Left renal cortex interstitium (tissue), 4 donors: ENCODE measurements at places on chromosomes 11 and 22. TPM values are rescaled to one million over a fixed set of nuclear protein-coding genes. Genes with fewer than 3 reads are reported as not detected.

GRCh38 chr11:34987617-34988016 is 71.2 kb downstream of the PDHX start:
- no peak for DNase-seq

DNA sequence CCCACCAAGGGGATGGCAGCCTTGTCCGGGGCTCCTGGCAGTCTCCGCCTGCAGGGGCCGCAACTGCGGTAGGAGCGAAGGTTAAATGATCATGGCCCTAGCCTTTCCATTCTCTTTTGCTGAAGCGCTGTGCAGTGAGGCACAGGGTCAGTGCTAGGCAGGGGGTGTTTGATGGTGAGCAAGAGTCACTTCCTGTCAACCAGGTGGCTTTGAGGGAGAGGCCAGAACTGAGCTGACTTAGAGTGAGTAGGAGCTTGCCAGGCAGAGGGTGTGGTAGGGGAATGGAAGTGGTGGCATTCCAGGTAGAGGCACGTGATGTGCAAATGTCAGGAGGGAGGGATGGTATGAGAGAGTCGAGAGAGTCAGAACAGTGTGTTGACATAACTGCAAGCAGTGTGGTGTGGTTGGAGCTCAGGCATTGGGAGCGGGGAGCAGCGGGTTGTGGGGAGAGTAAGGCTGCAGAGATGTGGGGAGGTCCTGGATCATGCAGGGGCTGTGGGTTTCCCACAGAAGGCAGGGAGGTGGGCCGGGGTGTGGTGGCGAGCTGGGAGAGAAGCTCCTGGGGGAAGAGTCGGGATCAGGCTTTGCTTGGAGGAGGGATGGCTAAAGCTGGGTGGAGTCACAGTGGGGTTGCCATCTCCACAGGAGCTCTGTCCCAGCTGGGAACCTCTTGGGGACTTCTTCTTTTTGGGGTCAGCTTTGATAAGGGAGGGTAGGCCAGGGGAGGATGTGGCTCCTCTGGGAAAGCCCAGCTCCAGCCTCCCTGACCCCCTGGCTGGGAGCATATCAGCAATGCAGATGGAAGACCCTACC is 33.3 kb downstream of the AMPD3 start:
- no peak for DNase-seq

- DNase-seq, result no peak
Observed at GRCh38 chr11:20881328-20882079, 212.1 kb downstream of the NELL1 start.

- DNase-seq, result no peak
Observed at GRCh38 chr11:61168800-61169199, 7.6 kb upstream of the VPS37C start.

DNA sequence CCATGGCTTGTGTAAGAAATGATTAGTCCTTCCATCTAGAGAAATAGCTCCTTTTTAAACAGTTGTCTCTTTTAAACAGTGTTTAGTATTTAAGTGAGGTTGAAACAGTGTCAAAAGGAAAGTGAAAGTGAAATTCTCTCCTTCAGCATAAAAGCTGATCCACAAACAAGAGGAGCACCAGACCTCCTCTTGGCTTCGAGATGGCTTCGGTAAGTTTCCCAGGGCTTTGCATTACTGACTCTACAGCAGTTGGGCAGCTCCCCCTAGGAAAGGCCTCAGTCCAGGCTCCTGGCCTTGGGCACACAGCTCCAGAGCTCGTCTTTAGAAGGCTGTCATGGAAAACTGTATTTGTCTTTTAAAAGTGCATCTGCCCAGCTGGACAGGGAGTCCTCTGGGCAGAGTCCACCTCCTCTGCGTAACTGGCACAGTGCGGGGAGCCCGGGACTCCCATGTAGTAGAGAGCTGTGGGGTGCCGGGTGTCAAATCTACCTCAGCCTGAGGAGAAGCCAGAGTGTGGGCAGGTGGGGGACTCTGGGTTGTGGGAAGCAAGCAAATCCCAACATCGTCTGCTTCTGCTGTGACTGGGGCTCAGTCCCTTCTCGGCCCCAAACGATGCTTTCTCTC is at the start of gene PLAAT4:
PLAAT4 (plus strand) TSS at position 140 of the 624 bp plus-strand sequence; CDS start at position 201, 61 bp downstream.
- DNase-seq, result no peak

- DNase-seq, result no peak
Observed at GRCh38 chr22:19891317-19892256, 36.9 kb upstream of the GNB1L start.

DNA sequence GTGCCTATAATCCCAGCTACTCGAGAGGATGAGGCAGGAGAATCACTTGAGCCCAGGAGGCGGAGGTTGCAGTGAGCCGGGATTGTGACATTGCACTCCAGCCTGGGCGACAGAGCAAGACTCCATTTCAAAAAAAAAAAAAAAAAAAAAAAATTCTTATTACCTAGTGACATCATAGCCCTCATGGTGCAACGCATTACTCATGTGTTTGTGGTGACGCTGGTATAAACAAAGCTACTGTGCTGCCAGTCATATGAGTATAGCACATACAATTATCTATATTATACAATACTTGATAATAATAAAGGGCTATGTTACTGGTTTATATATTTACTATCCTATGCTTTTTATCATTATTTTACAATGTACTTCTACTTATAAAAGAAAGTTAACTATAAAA is 41.2 kb downstream of the OR2AT4 start:
- DNase-seq, result no peak

DNA sequence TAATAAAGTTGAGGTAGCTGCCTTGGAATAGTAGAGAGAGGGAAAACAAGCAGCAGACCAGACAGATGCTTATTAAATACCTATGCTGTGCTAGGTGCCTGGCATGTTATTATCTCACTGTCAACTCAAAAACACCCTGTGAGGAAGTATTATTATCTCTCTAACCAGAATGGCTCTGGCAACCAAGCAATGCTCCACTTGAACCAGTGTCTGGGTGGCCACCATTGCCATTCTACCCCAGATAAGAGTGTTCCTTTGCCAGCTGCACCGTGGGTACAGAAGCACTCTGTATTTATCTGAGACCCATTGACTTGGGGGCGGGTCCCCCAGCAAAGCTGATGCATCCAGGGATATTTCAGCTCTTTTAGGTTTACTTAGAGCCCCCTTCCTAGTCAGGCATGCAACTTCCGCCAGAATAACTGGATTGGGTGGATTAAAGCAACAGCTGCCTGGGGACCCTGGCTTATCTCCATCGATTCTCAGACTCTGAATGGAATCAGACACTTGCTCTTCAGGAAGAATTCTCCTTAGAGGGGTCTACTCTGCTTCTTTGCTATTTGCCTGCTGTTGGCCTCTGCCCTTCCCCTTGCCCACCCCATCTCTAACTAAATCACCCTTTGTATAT is 49.1 kb downstream of the RCN1 start:
- no peak for DNase-seq

Gene OR51B5
- 0.17 TPM for polyA plus RNA-seq

Gene BTBD18
- polyA plus RNA-seq, result 0.33 TPM
